CD4-positive, alpha-beta memory T cell (primary cell): ENCODE measurements at places on chromosomes 16 and 17.

DNA sequence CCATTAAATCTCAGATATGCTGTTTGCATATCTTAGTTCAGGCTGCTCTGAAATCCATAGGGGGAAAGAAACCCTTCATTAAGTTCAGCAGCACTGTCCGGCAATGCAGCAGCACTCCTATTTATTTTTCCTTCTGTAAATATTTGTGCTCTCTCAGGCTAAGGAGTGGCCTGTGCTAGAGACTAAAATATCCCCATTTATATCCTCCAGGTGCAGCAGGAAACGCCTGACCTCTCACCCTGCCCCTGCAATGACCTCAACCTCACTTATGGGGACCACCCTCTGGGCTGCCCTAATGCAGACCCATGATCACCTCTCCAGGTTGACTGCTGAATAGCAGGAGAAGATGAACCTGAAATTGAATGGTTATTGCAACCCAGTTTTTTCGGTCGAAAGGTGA lies 165.0 kb upstream of the ELAC2 start:
- DNase-seq = no peak

DNA sequence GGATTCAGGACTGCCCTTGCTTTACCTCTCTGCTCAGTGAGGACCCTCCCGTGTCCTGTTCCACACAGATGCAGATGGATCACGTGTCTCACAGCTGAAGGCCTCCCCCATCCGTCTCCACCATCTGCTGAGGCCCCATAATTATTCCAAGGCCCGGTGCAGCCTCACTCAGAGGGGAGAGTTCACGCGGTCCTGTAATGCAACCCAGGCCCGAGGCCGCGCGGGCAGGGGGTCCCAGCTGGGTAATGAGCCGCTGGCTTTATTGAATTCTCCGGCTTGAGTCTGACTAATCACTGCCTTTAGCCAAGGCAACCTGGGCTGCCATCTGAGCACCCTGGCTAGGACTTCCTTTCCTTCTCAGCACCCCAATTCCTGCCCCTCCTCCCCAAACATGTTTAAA lies 4.4 kb upstream of the WFIKKN2 start:
- no peak for DNase-seq

DNA sequence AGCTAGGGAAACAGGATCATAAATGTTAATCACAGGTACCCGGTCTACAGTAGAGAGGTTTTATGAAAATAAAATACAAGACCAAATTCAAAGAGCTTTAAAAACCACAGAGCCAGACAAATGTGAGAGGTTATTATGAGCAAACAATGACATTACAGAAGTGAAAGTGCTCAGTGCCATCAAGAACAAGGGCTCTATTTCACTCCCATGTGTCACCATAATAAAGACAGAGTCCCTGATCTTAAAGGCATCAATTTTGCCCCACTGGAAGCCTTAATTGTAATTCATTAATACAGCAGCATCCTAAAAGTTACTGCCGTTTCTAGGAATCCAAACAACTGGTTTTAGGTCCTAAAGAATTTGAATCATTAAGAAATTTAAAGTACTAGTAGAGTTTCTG lies 43.7 kb upstream of the CDRT4 start:
- DNase-seq = no peak

DNA sequence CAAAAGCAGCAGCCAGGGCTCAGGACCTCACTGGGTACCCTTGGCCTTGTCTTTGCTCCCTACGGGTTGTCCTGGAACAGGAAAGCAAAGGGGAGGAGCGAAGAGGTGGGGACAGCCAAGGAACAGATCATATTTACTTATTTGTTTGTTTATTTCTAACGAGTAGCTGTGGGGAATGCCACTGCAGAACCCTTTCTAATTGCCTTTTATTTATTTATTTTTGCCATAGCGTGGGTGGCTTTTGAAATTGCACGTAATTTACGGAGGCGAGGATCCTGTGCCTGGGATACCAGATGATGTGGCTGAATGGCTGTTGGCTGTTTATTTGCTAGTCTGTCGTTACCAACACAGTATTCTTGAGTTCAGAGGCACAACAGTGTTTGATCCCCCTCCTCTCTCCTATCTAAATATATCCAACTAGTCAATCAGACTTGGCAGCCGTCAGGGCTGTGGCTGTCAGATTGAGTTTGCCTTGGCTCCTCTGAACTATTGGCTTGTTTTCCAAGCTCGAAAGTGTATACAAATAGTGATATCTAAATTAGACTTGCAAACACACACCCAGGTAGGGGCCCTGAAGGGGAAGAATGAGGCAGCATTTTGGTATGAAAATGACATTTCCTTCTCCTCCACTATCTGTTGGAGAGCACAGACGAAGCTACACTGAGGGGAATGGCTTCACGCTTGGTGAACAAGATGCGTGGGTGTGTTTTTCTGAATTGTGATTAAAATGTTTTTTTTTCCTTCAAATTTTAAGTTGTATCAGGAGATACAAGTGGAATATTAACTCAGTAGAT lies 110.4 kb downstream of the MSI2 start:
- no peak for DNase-seq

DNA sequence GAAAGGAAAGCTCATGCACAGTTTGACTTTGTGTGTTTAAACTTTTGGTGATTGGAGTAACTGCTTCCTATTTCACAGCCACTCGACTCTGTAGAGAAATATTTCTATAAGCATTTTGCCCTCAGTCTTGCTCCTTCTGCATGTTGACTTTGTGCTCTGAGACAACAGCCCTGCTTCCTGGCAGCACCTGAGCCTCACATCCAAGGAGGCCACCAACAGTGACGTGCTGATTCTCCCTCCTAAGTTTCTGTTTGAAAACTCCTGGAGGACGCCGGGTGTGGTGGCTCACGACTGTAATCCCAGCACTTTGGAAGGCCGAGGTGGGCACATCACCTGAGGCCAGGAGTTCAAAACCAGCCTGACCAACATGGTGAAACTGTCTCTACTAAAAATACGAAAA lies 23.9 kb upstream of the WSB1 start:
- no peak for DNase-seq

- DNase-seq = no peak
Observed at GRCh38 chr16:53805113-53805512, 101.2 kb downstream of the FTO start.

- peak; percentile 21 for DNase-seq
Observed at GRCh38 chr16:82192665-82193064, 22.6 kb upstream of the MPHOSPH6 start.

DNA sequence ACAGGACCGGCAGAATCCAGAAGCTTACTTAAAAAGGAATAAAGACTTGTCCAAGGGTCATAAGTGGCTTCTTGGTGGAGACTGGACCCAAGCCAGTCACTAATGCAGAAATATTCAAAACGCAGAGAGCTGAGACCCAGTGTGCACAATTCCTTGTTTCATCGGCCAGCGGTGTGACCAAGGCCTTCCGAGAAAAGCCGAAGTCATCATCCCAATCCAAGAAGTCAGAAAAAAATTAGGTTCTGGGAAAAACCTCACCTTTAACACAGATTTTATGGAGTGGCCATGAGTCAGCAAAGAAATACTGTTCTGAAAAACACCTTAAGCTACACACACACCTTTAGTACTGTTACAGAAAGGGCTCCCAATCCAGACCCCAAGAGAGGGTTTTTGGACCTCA lies 1.0 kb upstream of the GCSH start:
- no peak for DNase-seq

- no peak for DNase-seq
Observed at GRCh38 chr17:38579934-38580333, 25.8 kb downstream of the SRCIN1 start.

DNA sequence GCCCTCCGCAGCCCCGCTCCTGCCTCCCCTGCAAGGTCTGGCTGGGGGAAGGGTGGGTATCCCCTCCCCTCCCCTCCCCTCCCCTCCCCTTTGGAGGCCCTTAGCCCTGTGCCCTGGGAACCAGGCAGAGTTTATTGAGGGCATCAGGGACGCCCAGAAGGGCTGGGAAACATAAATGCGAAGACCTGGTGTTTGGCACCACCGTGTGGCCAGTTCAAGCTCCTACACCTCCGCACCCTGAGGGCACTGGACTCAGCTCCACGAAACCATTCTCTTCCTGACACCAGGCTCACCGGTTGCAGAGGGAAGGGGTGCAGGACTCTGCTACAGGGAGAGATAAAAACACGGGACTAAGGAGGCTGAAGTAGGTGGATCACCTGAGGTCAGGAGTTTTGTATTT lies 1.0 kb upstream of the AIPL1 start:
- peak; percentile 59 for DNase-seq

GRCh38 chr16:2537451-2538379 lies at the start of gene PDPK1:
TSS of gene PDPK1 (plus strand) at chr16:2538021. CDS start at chr16:2538113, 92 bp downstream.
- DNase-seq = peak; percentile 96

DNA sequence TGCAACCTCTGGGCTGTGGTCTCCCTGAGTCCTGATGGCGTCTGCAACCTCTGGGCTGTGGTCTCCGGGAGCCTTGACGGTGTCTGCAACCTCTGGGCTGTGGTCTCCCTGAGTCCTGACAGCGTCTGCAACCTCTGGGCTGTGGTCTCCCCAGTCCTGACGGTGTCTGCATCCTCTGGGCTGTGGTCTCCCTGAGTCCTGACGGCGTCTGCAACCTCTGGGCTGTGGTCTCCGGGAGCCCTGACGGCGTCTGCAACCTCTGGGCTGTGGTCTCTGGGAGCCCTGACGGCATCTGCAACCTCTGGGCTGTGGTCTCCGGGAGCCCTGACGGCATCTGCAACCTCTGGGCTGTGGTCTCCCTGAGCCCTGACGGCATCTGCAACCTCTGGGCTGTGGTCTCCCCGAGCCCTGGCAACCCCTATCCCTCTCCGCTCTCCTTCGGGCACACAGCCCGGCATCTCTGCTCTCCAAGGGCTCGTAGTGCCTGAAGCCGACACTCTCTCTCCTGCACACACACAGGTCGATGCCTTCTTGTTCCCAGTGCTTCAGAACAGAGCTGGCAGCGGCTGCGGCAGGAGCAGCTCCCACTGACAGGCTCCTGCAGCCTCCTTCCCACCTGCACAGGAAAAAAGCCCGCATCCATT lies 45.6 kb downstream of the METRNL start:
- peak; percentile 83 for DNase-seq

GRCh38 chr16:26952411-26952810 lies 114.3 kb upstream of the C16orf82 start:
- no peak for DNase-seq

- no peak for DNase-seq
Observed at GRCh38 chr17:44501866-44502375, 1.3 kb downstream of the GPATCH8 start.

GRCh38 chr17:65790241-65790640 lies 228.8 kb upstream of the AXIN2 start:
- DNase-seq = no peak

- no peak for DNase-seq
Observed at GRCh38 chr17:82041144-82041814, 3.8 kb upstream of the DCXR start.

DNA sequence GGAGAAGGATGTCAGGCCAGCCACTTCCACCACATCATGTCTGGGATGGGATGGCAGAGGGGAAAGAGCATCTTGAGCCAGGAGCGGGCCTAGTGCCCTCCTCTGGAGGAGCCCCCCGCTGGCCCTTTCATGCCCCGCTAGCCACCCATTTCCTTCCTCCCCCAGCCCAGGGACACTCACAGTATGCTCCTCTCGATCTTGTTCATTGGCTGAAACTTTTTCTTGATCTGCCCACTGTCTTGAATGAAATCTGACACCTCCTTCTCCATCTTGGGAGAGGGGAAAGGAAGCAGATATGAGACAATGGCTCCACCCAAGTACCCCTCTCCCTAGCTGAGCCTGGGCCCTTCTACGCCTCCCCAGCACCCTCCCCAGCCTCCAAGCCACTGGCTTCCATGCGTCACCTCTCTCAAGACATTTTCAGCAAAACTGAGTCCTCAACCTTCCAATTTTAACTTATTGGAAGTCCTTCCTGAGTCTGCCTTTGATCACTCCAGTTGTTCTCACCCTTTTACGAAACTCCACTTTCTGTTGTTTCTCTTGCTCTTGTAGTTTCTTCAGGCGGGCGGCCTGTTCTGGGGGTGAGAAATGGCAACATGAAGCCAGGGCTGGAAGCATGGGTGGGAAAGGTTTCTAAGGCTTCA lies 7.2 kb downstream of the SPAG7 start:
- DNase-seq = no peak

DNA sequence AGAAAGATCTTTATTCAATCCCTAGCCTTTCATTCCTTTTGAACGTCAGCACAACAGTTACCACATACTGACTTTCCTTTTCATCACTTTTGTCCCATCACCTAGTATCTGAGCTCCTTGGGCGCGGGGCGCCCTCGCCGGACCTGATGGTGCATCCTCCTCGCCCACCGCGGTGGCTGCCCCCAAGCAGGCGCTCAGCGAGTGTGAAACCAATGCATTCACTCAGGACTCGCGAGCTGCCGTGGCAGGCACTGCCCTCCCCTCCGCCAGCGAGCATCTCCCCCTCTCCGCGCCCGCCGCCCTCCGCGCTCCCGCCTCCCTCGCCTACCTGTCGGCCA lies 756 bp downstream of the KLHL11 start:
- DNase-seq = no peak

GRCh38 chr17:62664336-62665120 lies 37.1 kb downstream of the MRC2 start:
- DNase-seq = no peak
